ENCODE measurements at places on chromosomes 13 and 19.

- peaks cover 21% of the 10 kb centered on the region for H3K4me1 ChIP-seq
- DNase-seq: no peak
- peaks cover 76% of the 10 kb centered on the region for H3K27me3 ChIP-seq
- peaks cover 2% of the 10 kb centered on the region for H3K36me3 ChIP-seq
- peak overlapping the region; percentile 89 for H3K4me3 ChIP-seq
- H3K27ac ChIP-seq: no peak overlapping the region
These were observed 1.9 kb upstream of the KLK15 start for GRCh38 chr19:50835103-50835784.

DNA sequence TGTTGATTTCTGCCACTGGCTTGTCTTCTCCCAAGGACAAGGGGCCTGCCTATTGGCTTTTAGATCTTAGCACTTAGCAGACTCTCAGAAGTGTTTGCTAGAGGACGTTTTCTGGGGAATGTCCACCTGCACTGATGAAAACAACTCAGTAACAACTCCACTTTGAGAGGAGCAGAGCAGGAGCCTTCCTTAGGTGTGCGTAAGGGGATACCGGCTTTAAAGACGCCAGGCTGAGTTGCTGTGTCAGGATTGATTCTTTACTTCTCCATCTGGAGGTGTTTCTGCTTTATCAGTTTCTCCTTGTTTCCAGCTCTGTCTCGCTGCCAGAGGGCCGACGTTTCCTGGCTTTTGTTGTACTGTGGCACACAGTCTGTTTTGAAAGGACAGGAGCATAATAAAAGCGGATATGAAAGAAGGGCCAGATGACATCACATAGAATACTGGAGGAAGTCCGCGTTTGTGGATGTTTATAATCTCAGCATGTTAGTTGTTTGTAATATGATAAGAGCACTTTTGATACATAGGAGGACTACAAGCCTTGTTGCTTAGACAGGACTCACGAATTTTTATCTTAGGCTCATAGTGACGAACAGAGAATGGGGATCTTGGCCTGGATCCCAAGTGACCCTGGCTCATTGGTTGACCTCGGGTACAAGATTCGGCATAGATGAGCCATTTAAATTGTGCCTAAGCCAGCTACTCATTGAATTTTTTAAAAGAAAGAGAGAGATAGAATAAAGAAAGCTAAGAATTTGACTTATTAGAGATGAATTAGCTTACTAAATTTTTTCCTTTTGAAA is 34.6 kb downstream of the COL4A2 start:
- H3K4me3 ChIP-seq: peak overlapping the region; percentile 73
- peak overlapping the region; percentile 49 for H3K27ac ChIP-seq
- H3K36me3 ChIP-seq: no peaks in the 10 kb centered on the region

GRCh38 chr13:74335370-74335769 is 201.2 kb upstream of the KLF12 start:
- H3K36me3 ChIP-seq: no peaks in the 10 kb centered on the region
- no peak overlapping the region for H3K4me3 ChIP-seq
- DNase-seq: no peak
- H3K27ac ChIP-seq: no peak overlapping the region
- no peaks in the 10 kb centered on the region for H3K27me3 ChIP-seq

- H3K4me3 ChIP-seq: no peak overlapping the region
- no peak for DNase-seq
- H3K27me3 ChIP-seq: no peaks in the 10 kb centered on the region
- peaks cover 52% of the 10 kb centered on the region for H3K36me3 ChIP-seq
These were observed 5.7 kb downstream of the TLE5 start for GRCh38 chr19:3056417-3057088.

DNA sequence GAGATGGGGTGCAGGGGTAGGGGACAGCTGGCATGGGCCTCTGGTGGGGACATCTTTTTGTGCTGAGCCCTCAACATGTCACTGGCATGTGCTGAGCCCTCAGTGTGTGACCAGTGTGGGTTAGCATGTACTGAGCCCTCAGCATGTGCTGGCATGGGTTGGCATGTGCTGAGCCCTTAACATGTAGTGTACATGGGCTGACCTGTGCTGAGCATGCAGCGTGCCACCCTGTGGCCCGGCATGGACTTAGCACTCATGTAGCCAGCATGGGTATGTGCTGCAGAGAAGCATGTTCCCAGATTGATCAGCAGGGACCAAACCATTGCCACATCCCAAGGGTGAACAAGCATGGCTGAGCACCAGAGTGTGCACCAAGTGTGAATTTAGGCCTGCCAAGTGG is 11.5 kb downstream of the HIPK4 start:
- no peak for DNase-seq
- H3K36me3 ChIP-seq: peaks cover 14% of the 10 kb centered on the region
- no peak overlapping the region for H3K27ac ChIP-seq
- H3K27me3 ChIP-seq: no peaks in the 10 kb centered on the region

GRCh38 chr13:36862002-36862685 is 43.1 kb downstream of the RFXAP start:
- peaks cover 4% of the 10 kb centered on the region for H3K4me1 ChIP-seq
- no peaks in the 10 kb centered on the region for H3K36me3 ChIP-seq
- DNase-seq: no peak
- H3K27ac ChIP-seq: no peak overlapping the region
- H3K27me3 ChIP-seq: peaks cover 35% of the 10 kb centered on the region

GRCh38 chr19:42052241-42052863 is 17.7 kb downstream of the GRIK5 start:
- H3K4me3 ChIP-seq: no peak overlapping the region
- H3K36me3 ChIP-seq: no peaks in the 10 kb centered on the region
- no peak overlapping the region for H3K27ac ChIP-seq
- no peaks in the 10 kb centered on the region for H3K27me3 ChIP-seq

DNA sequence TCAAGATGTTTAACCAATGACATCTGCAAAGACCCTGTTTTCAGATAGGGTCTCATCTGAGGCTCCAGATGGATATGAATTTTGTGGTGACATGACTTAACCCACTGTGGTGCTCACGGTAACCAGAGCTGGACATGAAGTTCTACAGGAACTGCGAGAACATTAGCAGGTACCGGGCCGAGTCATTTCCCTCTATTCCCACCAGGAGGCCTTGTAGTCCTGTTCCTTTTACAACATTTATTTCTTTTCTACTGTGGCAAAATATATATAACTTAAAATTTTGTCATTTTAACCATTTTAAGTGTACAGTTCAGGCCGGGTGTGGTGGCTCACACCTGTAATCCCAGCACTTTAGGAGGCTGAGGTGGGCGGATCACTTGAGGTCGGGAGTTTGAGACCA is 7.6 kb upstream of the TSPAN16 start:
- H3K4me1 ChIP-seq: no peaks in the 10 kb centered on the region
- DNase-seq: no peak
- H3K27me3 ChIP-seq: peaks cover 39% of the 10 kb centered on the region
- H3K27ac ChIP-seq: no peak overlapping the region
- H3K36me3 ChIP-seq: no peaks in the 10 kb centered on the region

DNA sequence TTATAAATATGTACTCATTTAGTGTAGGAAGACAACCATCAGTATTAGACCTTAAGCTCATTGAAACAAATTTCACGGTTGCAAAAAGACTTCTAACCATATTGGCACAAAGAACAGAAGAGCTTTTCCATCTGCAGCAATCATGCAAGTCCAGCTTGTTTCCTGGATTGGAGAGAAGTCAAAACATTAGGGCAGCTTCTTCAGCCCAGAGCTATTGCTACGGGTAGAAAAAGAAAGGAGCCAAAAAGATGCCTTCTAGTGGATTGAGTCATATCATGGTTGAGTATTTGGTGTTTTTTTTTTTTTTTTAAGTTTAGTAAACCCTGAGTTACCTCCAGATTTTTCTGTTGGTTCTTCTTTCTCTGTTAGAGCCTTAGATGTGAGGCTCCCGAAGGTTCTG is 99.8 kb downstream of the WDFY2 start:
- peaks cover 28% of the 10 kb centered on the region for H3K36me3 ChIP-seq
- no peak overlapping the region for H3K27ac ChIP-seq
- H3K27me3 ChIP-seq: no peaks in the 10 kb centered on the region
- H3K4me1 ChIP-seq: peaks cover 27% of the 10 kb centered on the region

- peaks cover 77% of the 10 kb centered on the region for H3K36me3 ChIP-seq
- H3K4me1 ChIP-seq: no peaks in the 10 kb centered on the region
- H3K27ac ChIP-seq: peak overlapping the region; percentile 79
- H3K27me3 ChIP-seq: no peaks in the 10 kb centered on the region
- DNase-seq: no peak
These were observed 15.6 kb upstream of the ZNF763 start for GRCh38 chr19:11949201-11949600.
